ENCODE measurements at places on chromosomes 1 and 21. TPM values are rescaled to one million over a fixed set of nuclear protein-coding genes. Genes with fewer than 3 reads are reported as not detected.

PCSK9 gene
- polyA plus RNA-seq: not detected

S1PR1 gene
- 126 TPM for polyA plus RNA-seq

TFF2 gene
- polyA plus RNA-seq: not detected

PACC1 gene
- 14.7 TPM for polyA plus RNA-seq

CNIH3 gene
- polyA plus RNA-seq: 3.2 TPM

NBPF19 gene
- 3.3 TPM for polyA plus RNA-seq
